Activated T-helper 1 cell treated with anti-CD3 and anti-CD28 coated beads, Interleukin-2, amount 50 U/mL, for 16 hours (primary cell): ENCODE measurements at places on chromosomes 7 and 10.
A peak's percentile ranks its signal among the peaks of the same experiment; 100 is the strongest.

GRCh38 chr10:127694580-127695193 lies 42.3 kb upstream of the FOXI2 start:
- no peak for DNase-seq

- no peak for DNase-seq
These were observed 45.0 kb upstream of the GPR37 start for GRCh38 chr7:124810605-124811004.

- DNase-seq, result no peak
These were observed 169.7 kb downstream of the NRF1 start for GRCh38 chr7:129780974-129781927.

- no peak for DNase-seq
These were observed 5.2 kb downstream of the ANTXRL start for GRCh38 chr10:46291817-46292572.

DNA sequence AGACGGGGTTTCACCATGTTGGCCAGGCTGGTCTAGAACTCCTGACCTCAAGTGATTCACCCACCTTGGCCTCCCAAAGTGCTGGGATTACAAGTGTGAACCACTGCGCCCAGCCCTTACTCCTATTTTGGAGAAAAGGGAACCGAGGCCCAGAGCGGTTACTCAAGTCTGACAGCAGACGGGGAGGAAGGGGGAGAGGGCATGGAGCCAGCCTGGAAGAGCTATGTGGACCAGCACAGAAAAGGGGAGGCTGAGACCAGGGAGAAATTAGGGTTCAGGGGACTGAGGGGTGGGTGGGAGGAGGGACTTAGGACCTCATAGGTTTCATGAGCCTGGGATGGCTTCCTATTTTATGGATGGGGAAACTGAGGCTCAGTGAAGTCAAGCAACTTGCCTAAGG lies 1.5 kb downstream of the SFRP5 start:
- DNase-seq, result no peak

DNA sequence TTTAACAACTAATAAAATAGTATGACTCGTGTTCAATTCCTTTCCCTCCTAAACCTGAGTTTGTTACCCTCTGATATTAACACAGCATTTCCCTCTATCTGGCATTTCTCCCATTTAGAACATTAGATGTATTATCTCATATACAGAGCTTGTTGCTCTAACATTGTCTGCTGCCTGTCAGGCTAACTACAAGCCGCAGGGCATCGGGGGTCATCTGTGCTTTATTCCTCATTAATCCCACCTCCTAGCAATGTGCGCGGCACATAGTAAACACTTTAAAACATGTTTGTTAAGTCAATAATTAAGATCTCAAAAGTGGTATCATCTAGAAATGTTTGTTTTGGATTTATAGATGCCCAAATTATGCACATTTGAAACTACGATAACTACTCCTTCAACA lies 52.9 kb upstream of the NEBL start:
- DNase-seq, result no peak

DNA sequence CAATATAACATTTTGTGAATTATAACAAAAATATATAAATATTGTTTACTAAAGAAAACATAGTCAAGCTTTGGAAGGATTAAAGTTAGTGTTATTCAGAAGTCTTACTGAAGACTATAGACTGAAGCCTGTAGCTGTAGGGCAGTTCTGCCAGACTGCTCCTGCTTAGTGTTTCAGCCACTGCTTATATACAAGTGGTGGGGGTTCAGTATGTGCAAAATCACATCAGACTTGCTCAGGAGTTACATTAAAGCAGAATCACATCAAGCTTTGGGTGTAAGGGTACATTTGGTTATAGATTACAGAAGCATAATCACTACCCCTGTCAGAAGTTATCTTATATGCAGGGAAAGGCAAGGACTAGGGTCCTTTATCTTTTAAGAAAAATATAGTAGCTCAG lies 653.8 kb downstream of the ANKRD7 start:
- DNase-seq, result no peak

GRCh38 chr10:77090381-77091356 lies 546.9 kb downstream of the KCNMA1 start:
- DNase-seq, result no peak

DNA sequence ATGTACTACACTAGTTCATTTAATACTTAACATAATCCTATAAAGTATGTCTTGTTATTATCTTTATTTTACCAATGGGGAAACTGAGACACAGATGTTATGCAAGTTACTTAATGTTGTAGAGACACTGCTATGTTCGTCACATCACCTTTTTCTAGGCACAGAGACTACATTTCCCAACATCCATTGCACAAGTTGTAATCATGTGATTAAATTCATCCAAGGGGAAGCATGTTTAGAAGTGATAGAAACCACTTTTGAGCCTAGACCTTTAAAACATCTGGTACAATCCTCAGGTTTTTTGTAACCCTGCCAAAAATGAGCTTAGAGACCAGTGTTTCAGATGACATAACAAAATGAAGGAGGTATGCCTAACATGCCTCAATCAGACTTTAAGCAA lies 386.8 kb upstream of the HPS1 start:
- no peak for DNase-seq

DNA sequence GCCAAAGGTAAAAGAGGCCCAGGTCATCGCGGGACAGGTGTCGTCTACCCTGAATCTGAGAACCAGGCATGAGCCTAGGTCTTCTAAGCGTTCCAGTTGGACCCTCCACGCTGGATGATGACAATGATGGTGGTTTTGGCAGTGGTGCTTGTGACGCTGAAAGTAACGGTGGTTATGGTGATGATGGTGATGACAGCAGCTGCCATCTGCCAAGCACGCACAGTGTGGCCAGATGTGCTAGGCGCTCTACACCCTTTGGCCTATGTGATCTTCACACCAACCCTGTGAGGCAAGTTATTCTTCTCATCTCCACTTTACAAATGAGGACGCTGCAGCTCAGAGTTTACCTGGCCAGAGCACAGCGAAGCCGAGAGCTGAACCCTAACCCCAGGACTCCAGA lies 93.9 kb downstream of the FAM53B start:
- no peak for DNase-seq

- DNase-seq, result no peak
These were observed 217.7 kb upstream of the ETV1 start for GRCh38 chr7:14207138-14207537.

- DNase-seq, result no peak
These were observed 343.3 kb downstream of the GRID1 start for GRCh38 chr10:86023336-86023735.

GRCh38 chr7:77444123-77444522 lies 28.0 kb upstream of the GSAP start:
- DNase-seq, result no peak

- DNase-seq, result no peak
These were observed 253.2 kb downstream of the INHBA start for GRCh38 chr7:41449694-41450093.

- DNase-seq, result no peak
These were observed 30.9 kb downstream of the FAM20C start for GRCh38 chr7:223118-223800.

- no peak for DNase-seq
These were observed 74.5 kb upstream of the PRKCQ start for GRCh38 chr10:6654571-6654970.

DNA sequence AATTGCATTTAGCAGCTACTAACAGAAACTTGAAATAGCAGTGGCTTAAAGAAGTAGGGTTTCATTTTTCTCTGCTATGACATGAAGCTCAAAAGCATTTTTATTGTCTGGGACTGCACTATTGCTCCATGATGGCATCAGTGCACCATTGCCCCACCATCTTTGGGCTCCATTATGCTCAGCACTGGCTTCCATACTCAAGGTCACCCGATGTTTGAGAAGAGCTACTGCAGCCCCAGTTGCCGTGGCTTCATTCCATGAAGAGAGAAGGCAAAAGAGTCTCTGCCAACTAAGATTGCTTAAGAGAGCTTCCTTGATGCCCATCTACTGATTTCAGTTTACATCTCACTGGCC lies 192.2 kb upstream of the LRGUK start:
- no peak for DNase-seq

- no peak for DNase-seq
These were observed 81.1 kb upstream of the GTF2IRD1 start for GRCh38 chr7:74372511-74373111.

GRCh38 chr7:69652947-69653701 lies 54.8 kb downstream of the AUTS2 start:
- no peak for DNase-seq

DNA sequence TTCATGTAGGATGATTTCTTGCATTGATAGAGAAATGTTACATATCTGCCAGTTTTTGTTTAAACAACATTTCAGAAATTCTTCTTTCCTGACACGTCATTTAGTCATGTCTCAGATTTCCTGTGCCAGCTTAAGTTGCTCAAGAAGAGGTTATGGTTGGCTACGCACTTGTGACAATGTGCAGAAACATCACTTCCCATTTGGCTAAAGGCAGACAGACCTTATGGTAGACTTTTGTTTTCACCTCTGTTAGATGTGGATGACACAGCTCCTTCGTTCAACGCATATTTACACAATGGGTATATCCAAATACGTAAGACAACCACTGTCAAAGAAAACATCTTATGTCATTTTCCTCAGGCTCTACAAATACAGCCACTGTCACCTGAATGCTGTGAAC lies 125.8 kb downstream of the DOCK4 start:
- no peak for DNase-seq

- no peak for DNase-seq
These were observed 301.6 kb downstream of the SNX13 start for GRCh38 chr7:17638727-17639126.

DNA sequence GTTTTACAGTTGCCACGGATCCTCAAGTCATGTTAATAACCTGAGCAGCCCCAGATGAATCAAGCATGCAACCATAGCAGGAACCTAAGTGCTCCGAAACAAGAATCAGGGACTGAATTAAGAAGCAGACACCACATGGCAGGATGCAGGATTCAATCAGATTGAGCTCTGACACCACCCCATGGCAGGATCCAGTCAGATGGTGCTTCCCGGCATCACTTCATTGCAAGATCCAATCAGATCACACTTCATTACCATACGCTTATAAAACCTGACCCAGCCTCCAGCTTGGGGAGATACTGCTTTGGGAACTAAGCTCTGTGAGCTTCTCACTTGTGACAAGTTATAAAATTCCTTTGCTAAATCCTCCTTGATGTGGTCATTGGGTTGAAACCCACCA lies 55.3 kb downstream of the ABCB4 start:
- no peak for DNase-seq

DNA sequence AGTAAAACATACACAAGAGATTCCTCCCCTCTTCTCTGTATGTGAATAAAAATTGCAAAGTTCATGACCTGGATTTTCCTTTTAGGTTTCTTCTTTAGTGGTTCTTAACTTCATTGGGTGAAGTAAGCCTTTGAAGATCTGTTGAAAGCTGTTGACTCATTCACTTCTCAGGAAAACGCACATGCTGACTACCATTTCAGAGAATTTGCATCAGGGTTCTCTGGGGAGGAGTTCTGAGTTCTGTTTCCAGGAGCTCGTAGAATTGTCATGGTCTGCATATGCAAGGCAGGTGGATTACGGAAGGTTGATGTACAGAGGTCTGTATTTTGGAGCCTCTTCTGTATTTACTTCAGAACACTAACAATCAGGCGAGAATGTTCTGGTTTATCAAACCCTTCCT lies 962 bp upstream of the SLC26A4 start:
- DNase-seq, result peak; percentile 6

GRCh38 chr10:97494151-97494550 lies 4.1 kb downstream of the MMS19 start:
- no peak for DNase-seq

GRCh38 chr7:131157530-131158243 lies 170.0 kb upstream of the MKLN1 start:
- DNase-seq, result no peak

GRCh38 chr10:113139699-113140098 lies 189.7 kb downstream of the TCF7L2 start:
- no peak for DNase-seq

- DNase-seq, result no peak
These were observed 68.4 kb upstream of the RAPGEF5 start for GRCh38 chr7:22425361-22425760.

GRCh38 chr7:2894118-2894940 lies 50.2 kb upstream of the GNA12 start:
- peak; percentile 16 for DNase-seq

DNA sequence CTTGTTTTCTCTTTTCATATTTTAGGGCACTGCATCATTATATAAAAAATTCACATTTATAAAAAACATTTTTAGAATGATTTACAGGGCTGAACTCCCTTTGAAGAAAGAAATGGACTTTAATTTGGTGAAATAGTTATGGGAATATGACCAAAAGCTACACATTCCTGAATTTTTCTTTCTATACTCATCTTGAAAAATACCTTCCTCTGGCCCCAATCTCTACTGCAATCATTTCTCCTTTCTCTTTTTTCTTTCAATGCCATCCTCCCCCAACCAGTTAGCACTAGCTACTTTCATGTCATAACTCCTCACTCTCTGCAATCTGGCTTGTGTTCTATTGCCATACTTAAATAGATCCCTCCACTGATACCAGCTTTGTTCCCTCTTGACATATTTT lies 6.2 kb downstream of the WNT8B start:
- no peak for DNase-seq

- no peak for DNase-seq
These were observed 179.6 kb downstream of the TCERG1L start for GRCh38 chr10:131131726-131132591.
